Vagina (tissue), 2 donors: ENCODE measurements at places on chromosomes 2 and 18. TPM values are rescaled to one million over a fixed set of nuclear protein-coding genes. Genes with fewer than 3 reads are reported as not detected.

- H3K4me1 ChIP-seq, result no peaks in the 10 kb centered on the region
- no peak overlapping the region for H3K4me3 ChIP-seq
- no peak for DNase-seq
- H3K36me3 ChIP-seq, result no peaks in the 10 kb centered on the region
- no peaks in the 10 kb centered on the region for H3K27me3 ChIP-seq
Measured at GRCh38 chr18:24633121-24633520, 172.7 kb downstream of the HRH4 start.

The GALNT5 gene
- 3.2 TPM for total RNA-seq

DNA sequence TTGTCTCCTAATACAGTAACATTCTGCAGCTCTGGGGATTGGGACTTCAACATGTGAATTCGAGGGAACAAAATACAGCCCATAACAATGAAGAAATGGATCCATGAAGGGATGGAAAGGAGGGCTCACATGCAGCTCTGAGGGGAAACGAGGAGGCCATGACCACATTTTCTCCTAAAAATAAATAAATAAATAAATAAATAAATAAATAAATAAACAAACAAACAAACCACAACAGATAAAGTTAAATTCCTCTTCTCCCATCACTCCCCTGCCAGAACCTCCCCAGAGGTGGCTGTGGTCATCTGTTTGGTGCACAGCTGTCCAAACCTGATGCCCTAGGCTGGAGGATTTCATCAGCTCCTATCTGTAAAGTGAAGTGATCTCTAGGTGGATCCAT, 42.7 kb downstream of the MAL start:
- H3K27ac ChIP-seq, result no peak overlapping the region
- no peak for DNase-seq
- H3K27me3 ChIP-seq, result no peaks in the 10 kb centered on the region

The MYO7B gene
- not detected for total RNA-seq

DNA sequence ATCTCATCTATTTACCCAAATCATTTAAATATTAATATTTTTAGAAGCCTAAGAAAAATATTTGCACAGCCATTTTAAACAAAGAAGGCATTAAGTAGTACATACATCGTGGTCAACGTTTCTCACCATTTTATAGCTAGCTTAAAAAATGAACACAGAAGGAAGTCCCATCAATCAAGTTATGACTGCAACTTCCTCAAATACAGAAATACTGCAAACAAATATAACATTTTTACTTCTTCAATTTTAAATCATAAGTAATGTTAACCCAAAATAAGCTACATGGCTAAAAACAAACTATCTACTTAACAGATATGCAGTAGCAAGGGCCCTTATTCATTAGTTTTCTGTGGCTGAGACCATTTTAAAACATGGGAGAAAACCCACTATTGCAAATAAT, 30.6 kb downstream of the ITSN2 start:
- H3K27me3 ChIP-seq, result no peaks in the 10 kb centered on the region
- H3K4me3 ChIP-seq, result no peak overlapping the region
- no peak for DNase-seq

The XDH gene
- 0.49 TPM for total RNA-seq

The MC2R gene
- not detected for total RNA-seq

DNA sequence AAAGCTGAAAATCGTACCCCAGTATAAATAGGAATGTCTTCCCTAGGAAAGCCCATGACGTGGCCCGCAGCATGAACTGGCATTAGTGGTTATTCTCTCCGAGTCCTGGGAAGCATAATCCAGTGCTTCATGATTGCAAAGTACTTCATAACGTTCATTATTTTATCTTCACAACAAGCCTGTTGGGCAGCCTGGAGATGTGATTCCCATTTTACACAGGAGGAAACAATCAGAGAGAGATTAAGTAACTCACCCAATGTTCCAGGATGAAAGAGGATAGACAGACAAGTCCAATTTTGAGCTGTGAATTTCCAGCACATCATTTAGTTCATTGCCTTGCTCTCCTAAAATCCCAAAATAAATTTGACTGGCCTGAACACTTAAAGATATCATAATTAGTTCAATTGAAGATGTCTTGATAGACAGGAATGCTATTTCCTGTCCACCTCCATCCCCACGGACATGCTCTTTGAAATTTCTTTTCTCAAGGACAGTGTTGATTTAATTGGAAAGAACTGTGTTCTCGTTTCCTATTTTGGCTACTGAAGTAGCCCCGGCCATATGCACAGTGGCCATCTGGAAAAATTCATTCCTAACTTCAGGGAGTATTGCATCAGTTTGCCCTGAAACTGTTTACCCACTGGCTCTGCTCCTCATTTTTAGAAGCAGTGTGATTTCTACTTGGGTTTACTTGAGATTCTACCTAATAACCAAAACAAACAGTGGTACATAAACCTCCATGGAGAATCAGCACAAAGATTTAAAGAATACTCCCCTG, 93.9 kb downstream of the VWC2L start:
- H3K4me1 ChIP-seq, result no peaks in the 10 kb centered on the region
- H3K36me3 ChIP-seq, result no peaks in the 10 kb centered on the region
- DNase-seq, result no peak
- H3K27ac ChIP-seq, result no peak overlapping the region

DNA sequence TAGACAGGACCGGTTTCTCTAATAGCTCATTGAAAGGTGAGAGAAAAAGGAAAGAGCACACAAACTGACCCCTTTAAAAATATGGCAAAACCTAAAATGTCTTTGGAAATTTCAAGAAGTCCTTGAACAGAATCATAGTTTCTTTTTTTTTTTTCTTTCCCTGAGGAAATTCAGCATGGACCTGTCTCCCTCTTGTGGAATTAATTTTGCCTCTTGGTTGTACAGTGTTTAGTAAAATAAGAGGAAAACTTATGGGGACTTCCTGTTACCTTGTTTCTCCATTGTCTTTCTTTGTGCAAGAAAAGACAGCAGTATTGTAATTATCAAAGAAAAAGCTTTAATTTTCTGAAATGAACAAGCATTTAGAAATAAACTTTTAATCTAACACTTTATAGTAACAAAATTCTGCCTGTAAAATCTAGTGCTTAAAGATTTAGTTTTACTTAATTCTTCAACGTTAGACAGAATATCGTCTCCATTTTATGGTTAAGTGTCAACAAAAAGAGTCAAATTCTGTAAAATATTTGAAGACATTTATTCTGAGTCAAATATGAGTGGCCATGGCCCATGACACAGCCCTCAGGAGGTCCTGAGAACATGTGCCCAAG, 176.3 kb upstream of the NABP1 start:
- no peak overlapping the region for H3K4me3 ChIP-seq
- peaks cover 13% of the 10 kb centered on the region for H3K4me1 ChIP-seq
- no peaks in the 10 kb centered on the region for H3K36me3 ChIP-seq
- H3K27me3 ChIP-seq, result no peaks in the 10 kb centered on the region
- H3K27ac ChIP-seq, result peak overlapping the region; percentile 16
- no peak for DNase-seq

The UGT1A1 gene
- total RNA-seq, result 0.98 TPM

The KCNF1 gene
- total RNA-seq, result not detected

The CYS1 gene
- 13.5 TPM for total RNA-seq

GRCh38 chr2:208984376-208985090, 439.3 kb upstream of the MAP2 start:
- no peaks in the 10 kb centered on the region for H3K36me3 ChIP-seq
- no peaks in the 10 kb centered on the region for H3K4me1 ChIP-seq
- no peak overlapping the region for H3K4me3 ChIP-seq
- no peak overlapping the region for H3K27ac ChIP-seq
- no peak for DNase-seq
- H3K27me3 ChIP-seq, result no peaks in the 10 kb centered on the region

DNA sequence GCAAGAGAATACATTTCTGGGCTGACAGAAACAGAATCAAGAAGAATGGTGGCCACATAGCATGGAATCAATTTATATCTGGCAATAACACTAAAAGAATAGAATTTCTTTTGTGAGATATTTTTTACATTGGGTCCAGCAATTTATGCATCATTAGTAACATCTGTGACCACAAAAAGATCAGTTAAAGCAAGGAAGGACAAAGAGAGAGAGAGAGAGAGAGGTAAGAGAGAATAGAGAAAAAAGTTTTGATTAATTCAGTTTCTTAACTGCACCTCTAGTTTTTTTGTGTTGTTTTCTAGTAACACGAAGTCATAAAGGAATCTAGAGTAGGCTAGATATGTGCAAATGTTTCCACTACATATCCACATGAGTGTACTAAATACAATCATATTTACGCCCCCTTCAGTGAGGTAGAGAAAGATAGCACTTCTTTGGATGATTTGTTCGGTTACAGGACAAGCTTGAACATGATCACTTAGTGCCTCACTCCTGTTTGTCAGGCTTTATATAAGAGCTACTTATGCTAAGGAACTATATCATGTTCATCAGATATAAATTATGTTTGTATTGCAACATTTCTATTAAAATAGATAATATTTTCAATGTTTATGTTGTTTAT, 247.4 kb upstream of the COL3A1 start:
- H3K4me3 ChIP-seq, result no peak overlapping the region
- no peak for DNase-seq
- no peaks in the 10 kb centered on the region for H3K36me3 ChIP-seq
- no peak overlapping the region for H3K27ac ChIP-seq
- H3K4me1 ChIP-seq, result no peaks in the 10 kb centered on the region

The NT5C1B gene
- not detected for total RNA-seq

GRCh38 chr2:27857417-27858172, 32.6 kb downstream of the RBKS start:
- no peak overlapping the region for H3K4me3 ChIP-seq
- no peaks in the 10 kb centered on the region for H3K36me3 ChIP-seq
- no peaks in the 10 kb centered on the region for H3K4me1 ChIP-seq

The ANKRD30B gene
- not detected for total RNA-seq

GRCh38 chr2:153232464-153232863, 246.1 kb downstream of the RPRM start:
- DNase-seq, result no peak
- no peaks in the 10 kb centered on the region for H3K27me3 ChIP-seq
- no peak overlapping the region for H3K4me3 ChIP-seq
- no peak overlapping the region for H3K27ac ChIP-seq
- H3K36me3 ChIP-seq, result no peaks in the 10 kb centered on the region

The NAGK gene
- total RNA-seq, result 110 TPM

- DNase-seq, result no peak
- no peak overlapping the region for H3K27ac ChIP-seq
- H3K4me1 ChIP-seq, result peaks cover 51% of the 10 kb centered on the region
- H3K4me3 ChIP-seq, result no peak overlapping the region
- H3K36me3 ChIP-seq, result no peaks in the 10 kb centered on the region
Measured at GRCh38 chr18:63152791-63153190, 166.8 kb downstream of the BCL2 start.

GRCh38 chr2:174183076-174183475, 65.3 kb downstream of the OLA1 start:
- H3K27ac ChIP-seq, result no peak overlapping the region
- no peak overlapping the region for H3K4me3 ChIP-seq
- H3K27me3 ChIP-seq, result no peaks in the 10 kb centered on the region
- no peak for DNase-seq
- peaks cover 15% of the 10 kb centered on the region for H3K4me1 ChIP-seq

DNA sequence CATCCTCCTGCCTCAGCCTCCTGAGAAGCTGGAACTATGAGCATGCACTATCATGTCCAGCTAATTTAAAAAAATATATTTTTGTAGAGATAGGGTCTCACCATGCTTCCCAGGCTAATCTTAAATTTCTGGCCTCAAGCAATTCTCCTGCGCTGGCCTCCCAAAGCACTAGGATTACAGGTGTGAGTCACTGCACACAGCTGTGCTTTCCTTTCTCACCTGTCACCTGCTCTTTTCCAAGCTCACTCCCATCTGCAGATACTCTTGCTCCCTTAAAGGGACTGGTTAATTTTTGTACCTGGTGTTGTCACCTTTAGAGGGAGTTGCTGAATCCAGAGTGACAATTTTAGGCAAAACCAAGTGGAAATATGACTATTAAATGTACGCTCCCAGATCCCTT, 178.2 kb downstream of the LOXHD1 start:
- no peak overlapping the region for H3K27ac ChIP-seq
- DNase-seq, result no peak
- H3K27me3 ChIP-seq, result no peaks in the 10 kb centered on the region
- no peaks in the 10 kb centered on the region for H3K4me1 ChIP-seq
- H3K36me3 ChIP-seq, result no peaks in the 10 kb centered on the region
- no peak overlapping the region for H3K4me3 ChIP-seq

The TBR1 gene
- total RNA-seq, result not detected

DNA sequence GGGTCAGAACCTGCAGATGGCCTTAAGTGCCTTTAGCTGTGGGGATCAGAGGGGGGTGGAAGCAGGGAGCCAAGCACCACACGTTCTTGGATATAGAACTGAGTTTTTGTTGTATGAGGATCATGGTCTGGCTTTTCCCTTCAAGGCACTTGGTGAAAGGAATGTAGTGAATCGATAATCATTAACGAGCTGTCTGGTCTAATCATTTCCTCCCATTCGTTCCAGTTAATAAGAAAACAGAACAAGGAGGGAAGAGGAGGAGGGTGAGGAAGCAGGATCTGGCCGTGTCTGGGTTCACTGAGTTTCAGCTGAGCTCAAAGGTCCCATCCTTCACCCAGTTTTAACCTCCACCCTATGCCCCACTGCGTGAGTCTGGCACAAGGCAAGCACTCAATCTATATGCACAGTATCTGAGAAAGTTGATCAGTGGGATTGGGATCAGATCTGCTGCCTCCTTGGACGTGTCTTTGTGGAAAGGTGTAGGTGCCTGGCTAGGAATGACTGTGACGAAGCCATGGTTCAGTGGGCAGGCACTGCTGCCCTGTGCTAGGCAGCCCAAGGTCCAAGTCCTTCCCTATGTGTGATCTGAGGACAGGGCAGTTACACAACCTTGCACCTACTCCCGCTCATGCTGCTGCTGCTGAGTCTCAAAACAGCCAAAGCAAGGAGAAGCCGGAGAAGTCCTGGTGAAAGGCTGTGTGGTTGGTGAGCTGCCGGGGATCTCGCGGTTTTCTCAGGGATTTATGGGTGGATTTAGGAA, 54.8 kb downstream of the GALNT14 start:
- H3K4me1 ChIP-seq, result no peaks in the 10 kb centered on the region
- no peak overlapping the region for H3K27ac ChIP-seq
- H3K4me3 ChIP-seq, result no peak overlapping the region
- H3K27me3 ChIP-seq, result no peaks in the 10 kb centered on the region
- H3K36me3 ChIP-seq, result no peaks in the 10 kb centered on the region
- no peak for DNase-seq

The NLRC4 gene
- total RNA-seq, result 0.74 TPM

GRCh38 chr2:113166187-113166645, 7.6 kb upstream of the PSD4 start:
- no peaks in the 10 kb centered on the region for H3K27me3 ChIP-seq
- no peaks in the 10 kb centered on the region for H3K4me1 ChIP-seq
- DNase-seq, result no peak
- no peak overlapping the region for H3K27ac ChIP-seq
- H3K4me3 ChIP-seq, result no peak overlapping the region

The GAD1 gene
- total RNA-seq, result not detected

DNA sequence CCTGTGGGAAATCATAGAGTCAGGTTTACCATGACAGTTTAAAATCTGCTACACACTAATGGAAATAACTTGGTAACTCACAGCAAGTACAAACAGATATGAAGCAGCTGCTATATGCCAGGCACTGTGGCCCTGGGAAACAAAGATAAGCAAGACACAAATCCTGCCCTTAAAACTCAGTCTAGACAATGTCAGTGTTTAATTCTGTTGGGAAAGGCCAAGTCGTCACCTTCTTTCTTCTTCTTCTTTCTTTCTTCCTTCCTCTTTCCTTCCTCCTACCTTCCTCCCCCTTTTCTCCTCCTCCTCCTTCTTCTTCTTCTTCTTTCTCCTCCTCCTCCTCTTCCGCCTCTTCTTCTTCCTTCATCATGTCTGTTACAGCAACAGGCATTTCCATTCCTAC, 26.8 kb downstream of the PLEK start:
- DNase-seq, result no peak
- H3K4me3 ChIP-seq, result no peak overlapping the region
- no peaks in the 10 kb centered on the region for H3K27me3 ChIP-seq
- H3K36me3 ChIP-seq, result no peaks in the 10 kb centered on the region
- no peak overlapping the region for H3K27ac ChIP-seq
